ENCODE measurements at places on chromosomes 13 and 19. TPM values are rescaled to one million over a fixed set of nuclear protein-coding genes. Genes with fewer than 3 reads are reported as not detected.

KRTDAP gene
- 3.3 TPM for total RNA-seq

NBEA gene
- 32.8 TPM for total RNA-seq

ADPRHL1 gene
- 4.2 TPM for total RNA-seq

MEIS3 gene
- 277 TPM for total RNA-seq

LPAR2 gene
- total RNA-seq = 87.1 TPM

KLK6 gene
- 15.4 TPM for total RNA-seq

IGFL4 gene
- 2.8 TPM for total RNA-seq

SLITRK5 gene
- 2.7 TPM for total RNA-seq

PRR22 gene
- 6.0 TPM for total RNA-seq

CCNA1 gene
- 0.20 TPM for total RNA-seq

KCNRG gene
- total RNA-seq = 1.4 TPM

ZNF575 gene
- total RNA-seq = 2.6 TPM

S1PR5 gene
- total RNA-seq = 2.2 TPM

WASF3 gene
- total RNA-seq = 18.9 TPM

IL12RB1 gene
- total RNA-seq = not detected

GRIN2D gene
- 15.7 TPM for total RNA-seq

NEK5 gene
- 5.1 TPM for total RNA-seq

ZNF439 gene
- total RNA-seq = 6.4 TPM

ICAM4 gene
- 2.0 TPM for total RNA-seq

ZNF71 gene
- total RNA-seq = 17.5 TPM

CLASRP gene
- 133 TPM for total RNA-seq

CEBPA gene
- total RNA-seq = 8.5 TPM

MTMR6 gene
- total RNA-seq = 11.0 TPM

LRRC4B gene
- 16.3 TPM for total RNA-seq

VAV1 gene
- not detected for total RNA-seq

ZNF560 gene
- total RNA-seq = not detected

GZMM gene
- total RNA-seq = 0.40 TPM

ZNF723 gene
- not detected for total RNA-seq

PTGIR gene
- 5.0 TPM for total RNA-seq

IZUMO2 gene
- total RNA-seq = not detected

KLK12 gene
- total RNA-seq = not detected

KASH5 gene
- total RNA-seq = not detected

USPL1 gene
- 21.4 TPM for total RNA-seq

C5AR1 gene
- 0.98 TPM for total RNA-seq

LGALS14 gene
- 0.71 TPM for total RNA-seq

DACT3 gene
- 48.4 TPM for total RNA-seq

AP2S1 gene
- total RNA-seq = 109 TPM

ARHGAP33 gene
- 79.9 TPM for total RNA-seq

APOE gene
- total RNA-seq = 290 TPM

SERP2 gene
- 3.9 TPM for total RNA-seq

PRODH2 gene
- not detected for total RNA-seq

U2AF2 gene
- 245 TPM for total RNA-seq

LILRB1 gene
- not detected for total RNA-seq

ATXN8OS gene
- not detected for total RNA-seq

TPTE2 gene
- 0.60 TPM for total RNA-seq

NLRP4 gene
- not detected for total RNA-seq

CYP4F12 gene
- not detected for total RNA-seq

ZNF625 gene
- total RNA-seq = 24.4 TPM

SHISA2 gene
- 4.7 TPM for total RNA-seq

RCBTB1 gene
- 24.4 TPM for total RNA-seq

DIRAS1 gene
- 3.5 TPM for total RNA-seq

LSR gene
- total RNA-seq = 51.9 TPM
